Activated CD4-positive, alpha-beta memory T cell treated with anti-CD3 and anti-CD28 coated beads, Interleukin-2, amount 10 ng/mL, durations not matched to agents 7 days and 5 days (primary cell): ENCODE measurements at places on chromosomes 7 and 10. TPM values are rescaled to one million over a fixed set of nuclear protein-coding genes. Genes with fewer than 3 reads are reported as not detected.

The SPDYE6 gene
- total RNA-seq = 0.13 TPM

The IFRD1 gene
- total RNA-seq = 33.4 TPM

The C10orf143 gene
- 2.5 TPM for total RNA-seq

The RASA4B gene
- 9.6 TPM for total RNA-seq

The PRKG1 gene
- not detected for total RNA-seq

The ZNF786 gene
- 6.0 TPM for total RNA-seq

The CCDC136 gene
- 4.8 TPM for total RNA-seq

The LRRC61 gene
- total RNA-seq = 26.8 TPM

The EVX1 gene
- total RNA-seq = not detected

The STEAP1 gene
- total RNA-seq = 0.25 TPM

The GHRHR gene
- not detected for total RNA-seq

The CTNNA3 gene
- 0.78 TPM for total RNA-seq

The GJD4 gene
- not detected for total RNA-seq

The XRCC2 gene
- total RNA-seq = 9.6 TPM

The ANKRD2 gene
- 0.15 TPM for total RNA-seq

The KIF11 gene
- total RNA-seq = 78.5 TPM

The CYP2W1 gene
- total RNA-seq = not detected

The FAM180A gene
- not detected for total RNA-seq

The RHOBTB1 gene
- total RNA-seq = not detected

The CAMK2G gene
- total RNA-seq = 46.4 TPM

The CYP2C9 gene
- not detected for total RNA-seq

The AFAP1L2 gene
- total RNA-seq = 1.5 TPM

The OR9A2 gene
- not detected for total RNA-seq
